Fibroblast of pulmonary artery (primary cell): ENCODE measurements at places on chromosomes 1 and 21.

- DNase-seq: peak; percentile 99
These were observed 78.6 kb downstream of the MAN1C1 start for GRCh38 chr1:25695090-25695770.

- peak; percentile 87 for DNase-seq
These were observed 50.3 kb downstream of the CHD1L start for GRCh38 chr1:147292631-147293251.

DNA sequence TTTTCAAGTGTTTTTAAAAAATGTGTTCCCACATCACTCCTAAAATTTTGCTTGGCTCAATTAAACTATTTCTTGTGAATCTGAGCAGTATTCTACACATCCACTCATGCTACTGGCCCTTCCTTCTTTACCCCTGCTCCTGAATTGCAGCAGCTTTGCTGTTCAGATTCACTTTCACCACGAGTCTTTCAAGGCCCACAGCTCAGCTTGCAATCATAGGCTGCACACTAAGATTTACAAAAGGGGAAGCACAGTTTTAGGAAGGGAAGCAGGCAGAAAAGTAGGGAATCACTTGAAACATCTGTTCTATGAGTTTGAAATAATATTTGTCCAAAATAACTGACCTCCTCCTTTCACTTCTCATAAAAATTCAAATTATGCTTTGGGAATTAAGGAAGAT is 70.9 kb upstream of the EDEM3 start:
- DNase-seq: no peak

GRCh38 chr1:75396260-75396659 is 214.7 kb downstream of the SLC44A5 start:
- no peak for DNase-seq

DNA sequence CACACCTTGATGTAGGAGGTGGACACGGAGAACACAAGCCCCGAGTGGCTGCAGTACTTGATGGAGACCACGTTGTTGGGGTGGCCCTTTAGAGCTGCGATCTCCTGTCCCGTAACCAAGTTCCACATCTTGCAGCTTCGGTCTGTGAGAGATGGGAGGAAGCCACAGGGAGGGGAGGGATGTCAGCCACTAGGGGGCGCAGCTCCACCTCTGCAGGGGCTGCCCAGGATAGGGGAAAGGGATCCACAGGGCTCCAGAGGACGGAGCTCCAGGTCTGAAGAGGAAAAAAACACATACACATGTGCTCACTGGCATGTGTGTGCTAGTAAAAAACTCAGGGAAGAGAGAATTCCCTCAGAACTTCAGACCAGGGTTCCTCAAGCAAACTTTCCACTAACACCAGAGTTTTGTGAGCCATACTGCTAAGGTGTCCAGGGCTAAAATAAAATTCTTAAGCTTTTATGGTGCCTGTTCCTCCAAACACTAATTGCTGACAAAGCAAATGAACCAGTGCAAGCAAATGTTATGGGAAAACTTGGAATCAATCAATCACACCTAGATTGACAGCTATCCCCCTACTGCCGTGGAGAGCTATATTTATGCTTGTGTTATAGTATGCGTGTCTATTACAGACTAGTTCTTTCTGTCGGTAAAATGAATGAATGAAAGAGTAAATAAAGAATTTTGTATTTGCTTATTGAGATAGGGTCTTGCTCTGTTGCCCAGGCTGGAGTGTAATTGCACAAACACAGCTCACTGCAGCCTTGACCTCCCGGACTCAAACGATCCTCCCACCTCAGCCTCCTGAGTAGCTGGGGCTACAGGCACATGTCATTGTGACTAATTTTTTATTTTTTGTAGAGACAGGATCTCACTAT is 43.7 kb downstream of the KIF21B start:
- DNase-seq: peak; percentile 18

DNA sequence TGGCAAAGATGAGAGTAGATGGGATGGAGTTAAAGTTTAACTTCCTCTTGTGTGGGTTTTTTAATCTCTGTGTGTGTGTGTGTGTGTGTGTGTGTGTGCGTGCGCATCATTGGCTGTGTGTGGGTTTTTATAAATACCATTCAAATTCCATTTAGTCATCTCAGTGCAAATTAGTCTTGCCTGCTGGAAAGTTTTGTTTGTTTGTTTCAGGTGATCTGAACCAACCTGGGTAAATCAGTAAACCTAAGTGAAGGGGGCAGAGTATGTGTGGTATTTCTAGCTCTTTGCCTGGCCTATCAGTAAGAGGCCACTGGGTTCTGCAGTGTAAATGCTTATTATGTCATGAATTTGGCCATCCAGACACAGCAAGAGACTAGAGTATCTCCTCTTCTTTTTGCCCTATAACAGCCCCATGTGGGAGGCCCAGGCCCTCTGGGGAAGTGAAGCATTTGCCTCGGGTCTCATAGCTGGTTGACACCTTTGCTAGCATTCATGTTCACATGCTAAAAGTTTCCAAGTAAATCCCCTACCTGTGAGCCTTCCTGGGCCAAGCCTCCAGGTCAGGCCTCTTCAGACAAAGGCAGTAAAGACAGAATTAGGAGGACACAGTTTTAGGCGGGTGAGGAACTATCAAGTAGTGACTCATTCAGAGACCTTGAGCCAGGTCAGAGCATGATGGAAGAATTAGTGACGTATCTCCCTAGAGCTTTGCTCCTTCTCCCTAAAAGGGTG is 14.7 kb downstream of the INTS3 start:
- peak; percentile 47 for DNase-seq

DNA sequence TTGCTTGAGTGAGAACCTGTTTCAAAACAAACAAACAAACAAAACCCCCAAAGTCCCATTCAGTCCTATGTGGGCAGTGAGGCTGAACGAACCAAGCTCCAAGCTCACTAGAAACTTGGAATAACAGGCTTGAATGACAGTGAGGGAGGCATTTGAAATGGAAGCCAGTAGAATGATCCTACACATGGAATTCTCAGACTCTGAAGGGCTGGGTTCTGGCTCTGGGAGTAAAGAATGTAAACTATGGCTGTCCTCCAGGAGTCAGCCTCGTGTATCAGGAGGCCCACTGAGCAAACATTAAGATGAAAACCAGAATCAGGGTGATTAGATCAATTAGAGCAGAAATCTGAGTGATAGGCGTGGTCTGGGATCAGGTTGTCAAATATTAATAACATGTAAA is 14.9 kb downstream of the PCP4L1 start:
- no peak for DNase-seq

- peak; percentile 43 for DNase-seq
These were observed 96.9 kb upstream of the WLS start for GRCh38 chr1:68329096-68329835.
